C1 segment of cervical spinal cord (tissue), 14 donors: ENCODE measurements at places on chromosomes 6 and 20.
A peak's percentile ranks its signal among the peaks of the same experiment; 100 is the strongest.

GRCh38 chr6:43714311-43715055 lies 26.9 kb upstream of the MRPS18A start:
- DNase-seq: no peak

DNA sequence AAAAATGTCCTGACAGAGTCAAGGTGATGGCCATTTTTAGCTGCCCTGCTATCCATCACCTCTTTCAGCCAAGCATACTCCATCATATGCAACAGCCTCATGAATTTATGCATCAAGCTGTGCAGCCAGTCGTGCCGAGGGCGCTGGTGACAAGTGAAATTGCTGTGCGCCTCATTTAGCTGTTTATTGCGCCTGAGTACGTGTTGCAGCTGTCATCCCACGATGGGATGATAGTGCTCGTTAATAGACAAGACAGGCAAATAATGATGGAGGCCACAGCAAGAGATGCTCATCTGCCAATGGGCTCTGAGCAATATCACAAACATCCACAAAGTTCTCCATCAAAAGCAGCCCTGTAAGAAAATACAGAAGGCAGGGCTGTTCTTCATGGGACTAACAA lies 562.3 kb upstream of the POU3F2 start:
- no peak for DNase-seq

DNA sequence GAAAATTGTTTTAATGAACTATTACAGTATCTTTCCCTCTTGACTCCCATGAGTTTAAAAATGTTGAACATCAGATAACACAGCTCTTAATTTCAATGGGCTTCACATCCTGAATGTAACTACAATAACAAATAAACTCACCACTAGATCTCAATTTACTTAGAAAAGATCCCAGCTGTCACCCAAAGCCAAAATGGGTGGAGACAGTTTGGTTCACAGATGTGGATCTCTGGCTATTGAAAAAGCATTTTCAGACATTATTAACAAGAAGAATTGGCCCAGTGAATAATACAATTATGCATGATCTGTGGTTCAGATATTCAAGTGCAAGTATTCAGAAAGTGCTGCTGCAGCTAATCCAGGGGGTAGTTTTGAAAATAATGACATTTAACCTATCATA lies 184.7 kb upstream of the RALGAPA2 start:
- DNase-seq: no peak

- DNase-seq: peak; percentile 29
These were observed 38.2 kb downstream of the KIAA1755 start for GRCh38 chr20:38222231-38222922.

- DNase-seq: no peak
These were observed 6.2 kb downstream of the TREML1 start for GRCh38 chr6:41147917-41148316.

DNA sequence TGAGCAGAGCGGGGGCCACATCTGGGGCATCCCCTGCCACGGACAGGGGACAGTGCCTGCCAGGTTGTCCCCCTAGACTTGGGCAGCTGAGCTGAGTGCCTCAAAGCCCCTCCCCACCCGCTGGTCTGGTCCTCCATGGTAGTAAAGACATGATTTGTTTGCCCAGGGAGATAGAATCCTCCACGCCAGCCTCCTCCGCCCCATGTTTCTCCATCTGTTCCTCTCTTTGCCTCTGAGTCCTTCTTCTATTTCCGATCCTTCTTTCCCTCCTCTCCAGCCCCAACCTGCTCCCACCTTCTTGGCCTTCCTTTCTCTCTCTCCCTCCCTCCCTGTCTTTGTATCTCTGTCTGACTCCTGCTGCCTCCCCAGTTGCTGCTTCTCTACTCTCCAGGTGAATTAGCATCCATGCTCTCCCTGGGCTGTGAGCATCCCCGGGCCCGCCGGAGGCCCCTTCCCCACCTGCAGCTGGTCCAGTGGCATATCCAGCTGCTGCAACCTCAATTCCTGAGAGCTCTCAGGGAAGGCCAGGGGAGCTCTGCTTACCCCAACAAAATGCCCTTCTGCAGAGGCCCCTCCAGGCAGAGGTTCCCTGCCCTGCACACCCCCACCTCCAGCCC lies 45.8 kb downstream of the CPNE5 start:
- DNase-seq: no peak

DNA sequence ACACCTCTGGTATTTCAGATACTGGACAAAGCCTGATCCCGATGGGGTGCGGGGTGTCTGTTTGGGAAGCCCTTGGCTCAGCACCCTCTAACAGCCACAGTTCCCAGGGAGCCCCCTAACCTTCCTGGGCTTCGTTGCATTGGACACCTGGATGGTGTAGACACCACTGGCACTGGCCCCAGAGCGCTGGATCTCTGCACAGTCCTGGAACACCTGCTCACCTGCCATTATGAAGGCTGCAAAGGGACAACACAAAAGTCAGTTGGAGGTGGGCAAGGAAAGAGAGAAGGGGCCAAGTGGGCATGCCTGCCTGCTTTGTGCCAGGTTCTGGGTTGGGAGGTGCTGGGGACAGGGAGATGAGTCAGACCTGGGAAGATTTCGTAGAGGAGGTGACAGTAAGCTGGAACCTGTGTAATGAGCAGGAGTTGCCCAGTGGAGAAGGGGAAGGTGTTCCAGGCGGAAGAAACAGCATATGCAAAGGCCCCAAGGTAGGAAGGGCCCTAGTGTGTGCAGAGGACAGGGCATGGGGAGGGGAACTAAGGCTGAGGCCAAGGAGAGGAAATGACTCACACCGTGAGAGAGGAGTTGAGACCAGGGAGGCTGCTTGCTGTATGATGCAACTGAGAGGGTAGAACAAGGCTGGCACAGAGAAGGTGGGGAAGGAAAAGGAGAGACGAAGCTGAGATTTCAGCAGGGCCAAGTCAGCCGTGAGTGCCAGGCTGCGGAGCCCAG lies 34.9 kb downstream of the ANGPT4 start:
- no peak for DNase-seq

DNA sequence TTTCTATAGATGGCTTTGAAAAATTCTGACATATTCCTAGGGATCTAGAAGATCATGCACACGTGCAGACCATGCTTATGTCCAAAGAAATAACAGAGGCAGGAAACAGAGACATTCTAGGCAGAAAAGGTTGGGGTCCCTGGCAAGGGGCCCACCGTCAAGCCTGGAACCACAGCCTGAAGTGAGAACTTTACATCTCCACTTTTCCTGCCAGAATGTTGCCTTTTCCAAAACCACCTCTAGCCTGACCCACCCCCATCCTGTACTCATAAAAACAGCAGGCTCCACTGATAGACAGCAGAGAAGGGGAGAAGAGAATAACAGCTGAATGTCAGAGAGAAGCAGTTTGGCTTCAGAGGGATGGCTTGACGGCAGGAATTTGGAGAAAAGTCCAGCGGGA lies 257.3 kb upstream of the NT5E start:
- no peak for DNase-seq

- no peak for DNase-seq
These were observed 2.1 kb upstream of the TIAM2 start for GRCh38 chr6:154993026-154993425.

- DNase-seq: no peak
These were observed 123.6 kb upstream of the LRFN2 start for GRCh38 chr6:40710626-40711330.
